ENCODE measurements at places on chromosomes 5 and 9.

DNA sequence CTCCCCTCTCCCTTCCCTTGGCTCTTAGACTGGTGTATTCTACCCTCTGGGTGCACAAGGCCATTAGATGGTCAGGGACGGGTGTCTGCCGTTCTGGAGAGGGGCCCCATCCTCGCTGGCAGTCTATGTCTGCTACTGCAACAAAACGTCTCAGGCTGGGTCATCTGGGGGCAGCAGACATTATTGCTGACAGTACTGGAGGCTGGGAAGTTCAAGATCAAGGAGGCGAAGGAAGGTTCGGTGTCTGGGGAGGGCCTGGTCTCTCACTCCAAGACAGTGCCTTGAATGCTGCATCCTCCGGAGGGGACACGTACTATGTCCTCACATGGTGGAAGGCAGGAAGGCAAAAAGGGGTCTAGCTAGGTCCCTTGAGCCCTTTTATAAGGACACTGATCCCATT is 93.4 kb upstream of the COL5A1 start:
- no peak for DNase-seq

DNA sequence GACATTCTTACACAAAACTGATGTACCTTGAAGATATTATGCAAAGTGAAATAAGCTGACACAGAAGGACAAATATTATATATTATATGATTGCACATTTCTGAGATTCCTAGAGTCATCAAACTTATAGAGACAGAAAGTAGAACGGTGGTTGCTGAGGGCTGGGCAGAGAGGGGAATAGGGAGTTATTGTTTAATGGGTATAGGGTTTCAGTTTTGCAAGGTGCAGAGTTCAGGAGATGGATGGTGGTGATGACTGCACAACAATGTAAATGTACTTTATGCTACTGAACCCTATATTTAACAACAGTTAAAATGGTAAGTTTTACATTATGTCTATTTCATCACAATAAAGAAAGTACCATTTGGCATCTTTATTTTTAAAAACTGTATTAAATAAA is 315.8 kb upstream of the POU5F2 start:
- DNase-seq = no peak

- DNase-seq = no peak
Measured at GRCh38 chr5:77893225-77893860, 117.2 kb upstream of the TBCA start.

DNA sequence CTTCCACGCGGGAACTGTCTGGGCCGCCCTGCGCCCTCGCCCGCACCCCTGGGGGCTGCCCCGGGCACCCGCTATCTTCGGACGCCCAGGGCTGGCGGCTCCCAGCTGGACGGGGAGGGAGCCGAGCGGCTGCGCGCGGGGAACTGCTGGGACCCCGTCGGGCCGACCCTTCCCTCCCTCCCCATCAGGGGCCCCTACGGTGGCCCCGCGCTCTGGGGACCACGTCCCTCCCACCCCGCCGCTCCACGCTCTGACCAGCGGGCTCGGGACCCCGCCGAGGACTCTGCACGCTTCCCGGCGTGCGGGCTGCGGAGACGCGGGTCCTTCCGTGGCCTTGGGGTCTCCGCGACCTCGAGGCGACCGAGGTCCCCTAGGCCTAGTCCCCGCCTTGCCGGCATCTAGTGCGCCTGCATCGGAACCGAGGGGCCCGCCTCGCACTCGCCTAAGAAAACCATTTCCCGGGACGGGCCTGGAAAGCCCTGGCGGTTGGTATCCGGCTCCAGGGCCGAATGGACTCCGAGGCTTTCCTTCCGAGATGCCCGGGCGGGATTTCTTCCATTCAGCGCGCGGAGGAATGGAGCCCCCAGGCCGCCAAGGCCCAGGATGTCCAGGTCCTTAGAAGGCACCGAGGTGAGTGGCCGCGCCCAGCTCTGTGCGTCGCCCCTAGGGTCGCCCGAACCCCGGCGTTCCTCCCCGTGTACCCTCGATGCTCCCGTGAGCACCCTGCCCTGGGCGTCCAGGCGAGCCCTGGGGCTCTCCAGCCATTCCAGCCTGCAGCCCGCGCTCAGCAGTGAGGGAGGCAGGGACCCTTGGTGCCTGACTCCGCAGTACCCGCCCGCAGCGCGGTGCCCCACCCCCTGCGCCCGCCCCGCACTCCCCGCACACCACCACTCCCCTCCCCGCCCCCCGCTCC is 705 bp upstream of the SLC6A3 start:
- DNase-seq = no peak

GRCh38 chr5:89374144-89374784 is 491.3 kb upstream of the MEF2C start:
- DNase-seq = no peak

GRCh38 chr5:66057239-66057638 is 86.9 kb upstream of the SREK1 start:
- no peak for DNase-seq

DNA sequence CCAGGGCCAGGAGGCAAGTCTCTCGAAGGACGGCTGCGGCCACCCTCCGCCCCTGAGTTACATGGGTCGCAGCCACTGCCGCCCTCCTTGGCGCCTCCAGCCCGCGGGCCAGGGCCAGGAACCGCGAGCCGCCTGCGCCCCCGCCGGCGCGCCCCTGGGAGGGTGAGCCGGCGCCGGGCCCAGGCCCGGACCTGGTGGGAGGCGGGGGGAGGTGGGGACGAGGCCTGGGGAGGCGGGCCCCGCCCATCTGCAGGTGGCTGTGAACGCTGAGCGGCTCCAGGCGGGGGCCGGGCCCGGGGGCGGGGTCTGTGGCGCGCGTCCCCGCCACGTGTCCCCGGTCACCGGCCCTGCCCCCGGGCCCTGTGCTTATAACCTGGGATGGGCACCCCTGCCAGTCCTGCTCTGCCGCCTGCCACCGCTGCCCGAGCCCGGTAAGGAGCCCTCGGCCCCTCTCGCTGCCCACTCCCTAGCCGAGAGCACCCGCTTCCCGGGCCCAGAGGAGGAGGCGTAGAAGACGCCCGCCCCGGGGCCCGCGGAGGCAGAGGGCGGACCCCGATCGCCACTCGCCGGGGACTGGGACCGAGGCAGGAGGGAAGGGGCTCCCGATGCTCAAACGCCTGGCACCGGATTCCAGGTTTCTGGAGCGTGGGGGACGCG is at the start of gene ASS1:
Gene ASS1 (plus strand): TSS at position 397 of the 657 bp plus-strand sequence. CDS start 7,268 bp downstream, outside the sequence.
- DNase-seq = no peak

DNA sequence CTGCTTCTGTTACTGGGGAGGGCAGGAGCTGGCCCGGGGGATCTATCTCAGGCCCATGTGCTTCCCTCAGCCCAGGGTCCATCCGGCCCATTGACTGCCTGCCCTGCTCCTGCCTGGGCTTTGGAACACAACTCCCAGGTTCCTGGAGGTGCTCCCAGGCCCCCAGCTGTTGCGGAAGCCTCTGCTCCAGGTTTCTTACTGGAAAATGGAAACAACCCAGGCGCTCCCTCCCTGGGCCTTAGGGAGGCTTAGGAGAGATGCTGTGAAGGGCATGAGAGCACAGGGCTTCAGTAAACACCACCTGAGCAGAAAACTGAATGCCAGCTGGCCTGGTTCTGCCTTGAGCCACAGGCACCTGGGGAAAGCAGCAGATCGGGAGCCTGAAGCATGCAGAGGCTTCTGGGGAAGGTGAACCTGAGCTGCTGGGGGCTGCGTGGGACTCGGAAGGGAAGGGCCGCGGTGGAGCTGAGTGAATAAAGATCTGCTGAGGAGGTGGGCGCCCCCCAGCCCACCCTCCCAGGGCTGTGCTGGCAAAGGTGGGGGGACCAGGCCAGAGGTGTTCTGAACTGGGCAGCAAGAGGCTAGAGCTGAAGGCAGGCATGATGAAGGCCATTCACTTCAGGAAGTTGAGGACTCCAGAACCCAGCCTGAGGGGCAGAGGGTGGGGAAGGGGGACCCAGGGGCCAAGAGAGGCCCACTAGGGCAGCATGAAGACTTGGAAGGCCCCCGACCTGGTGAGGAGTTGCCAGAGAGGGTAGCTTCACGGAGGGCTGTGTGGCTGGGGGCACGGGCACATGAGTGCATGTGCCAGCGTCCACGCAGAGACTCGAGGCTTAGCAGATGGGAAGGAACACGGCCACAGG is 64.8 kb downstream of the SHB start:
- DNase-seq = no peak

DNA sequence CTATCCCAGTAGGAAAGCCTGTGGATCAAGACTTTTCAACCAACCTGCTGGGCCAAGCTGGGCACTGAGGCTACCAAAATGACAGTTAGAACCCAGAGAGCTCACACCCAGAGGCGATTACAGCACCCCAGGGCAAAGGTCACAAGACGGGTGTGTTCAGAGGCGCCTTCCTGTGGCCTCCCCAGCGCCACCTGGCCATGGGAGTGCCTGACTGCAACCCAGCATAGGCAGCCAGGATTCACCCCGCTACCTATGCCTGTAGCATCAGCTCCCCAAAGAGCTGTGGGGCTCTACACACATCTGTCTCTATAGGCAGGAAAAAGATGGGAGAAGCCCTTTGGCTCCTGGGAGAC is 33.5 kb downstream of the PDGFRB start:
- no peak for DNase-seq

DNA sequence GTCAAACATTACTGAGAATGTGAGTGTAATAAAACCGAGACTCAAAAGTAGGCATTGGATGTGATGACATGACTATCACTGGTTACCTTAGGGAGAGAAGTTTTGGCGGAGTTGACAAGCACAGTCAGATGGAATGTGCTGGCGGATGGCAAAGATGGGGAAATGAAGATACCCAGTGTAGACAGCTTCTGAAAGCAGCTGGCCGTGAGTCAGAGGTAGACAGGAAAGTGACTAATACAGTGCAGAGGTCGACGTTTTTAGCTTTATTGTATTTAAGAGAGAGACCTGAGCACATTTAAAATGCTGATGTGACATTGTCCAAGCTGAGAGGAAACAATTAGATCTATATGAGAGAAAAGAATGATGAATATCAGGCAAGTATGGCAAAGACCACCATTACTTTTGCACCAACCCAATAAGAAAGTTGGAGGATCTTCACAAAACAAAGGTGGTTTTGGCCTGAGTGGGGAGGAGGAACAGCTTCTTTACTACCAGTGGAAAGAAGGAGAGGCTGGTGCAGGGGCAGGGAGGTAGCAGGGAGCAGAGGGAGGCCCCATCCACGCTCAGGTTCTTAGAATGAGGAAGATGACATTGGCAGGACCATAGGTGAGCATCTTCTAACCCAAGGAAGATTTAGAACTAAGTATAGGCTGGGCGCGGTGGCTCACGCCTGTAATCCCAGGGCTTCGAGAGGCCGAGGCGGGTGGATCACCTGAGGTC is 36.7 kb upstream of the KCNIP1 start:
- DNase-seq = no peak

DNA sequence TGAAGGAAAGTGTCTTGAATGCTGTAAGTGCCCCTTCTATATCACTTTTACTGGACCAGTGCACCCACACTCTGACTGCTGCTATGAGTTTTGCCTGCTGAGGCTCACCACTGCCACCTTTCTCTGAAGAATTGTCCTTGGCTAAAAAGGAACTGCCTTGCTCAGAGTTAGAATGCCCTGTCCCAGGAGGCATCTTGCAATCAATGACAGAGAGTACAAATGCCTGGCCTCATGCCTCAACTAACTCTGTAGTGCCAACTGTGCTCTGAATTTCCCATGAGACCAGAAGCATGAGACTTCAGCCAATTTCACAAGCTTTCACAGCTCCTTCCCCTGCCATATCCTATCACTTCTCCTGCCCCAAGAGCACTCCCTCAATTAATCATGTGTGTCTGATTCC is 569.7 kb downstream of the ZNF608 start:
- DNase-seq = no peak

- DNase-seq = no peak
Measured at GRCh38 chr5:67094476-67095300, 101.9 kb downstream of the CD180 start.

GRCh38 chr5:145540375-145540774 is 294.8 kb downstream of the PRELID2 start:
- no peak for DNase-seq

DNA sequence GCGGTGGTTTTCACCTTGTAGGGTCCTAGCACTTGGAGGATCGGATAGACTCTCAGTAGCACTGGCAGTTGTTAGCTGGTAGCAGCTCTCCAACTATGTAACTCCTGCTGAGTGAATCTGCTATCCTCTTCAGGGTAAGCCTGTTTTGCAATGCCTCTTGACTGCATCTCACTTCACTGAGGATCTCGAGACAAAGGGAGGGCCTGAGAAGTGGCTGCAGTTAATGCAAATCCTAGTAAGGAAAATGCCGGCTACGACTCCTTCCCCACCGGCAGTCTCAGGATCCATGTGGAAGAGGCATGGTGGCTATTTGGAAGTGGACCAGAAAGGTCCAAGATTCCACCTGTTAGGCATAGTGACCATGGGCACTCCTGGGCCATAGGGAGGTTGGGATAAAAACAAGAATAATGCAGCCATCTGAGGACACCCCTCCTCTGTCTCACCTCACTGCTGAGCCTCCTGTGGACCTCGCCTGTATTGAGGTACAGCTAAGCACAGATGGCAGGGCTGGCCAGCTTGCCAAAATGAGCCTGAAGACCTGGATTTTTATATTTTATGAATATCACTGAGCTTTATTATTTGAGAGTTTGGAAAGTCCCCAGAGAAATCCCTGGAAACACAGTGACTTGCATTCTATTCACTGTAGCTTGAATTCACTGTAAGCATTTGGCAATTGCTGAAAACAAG is 146.0 kb downstream of the LIFR start:
- DNase-seq = no peak

DNA sequence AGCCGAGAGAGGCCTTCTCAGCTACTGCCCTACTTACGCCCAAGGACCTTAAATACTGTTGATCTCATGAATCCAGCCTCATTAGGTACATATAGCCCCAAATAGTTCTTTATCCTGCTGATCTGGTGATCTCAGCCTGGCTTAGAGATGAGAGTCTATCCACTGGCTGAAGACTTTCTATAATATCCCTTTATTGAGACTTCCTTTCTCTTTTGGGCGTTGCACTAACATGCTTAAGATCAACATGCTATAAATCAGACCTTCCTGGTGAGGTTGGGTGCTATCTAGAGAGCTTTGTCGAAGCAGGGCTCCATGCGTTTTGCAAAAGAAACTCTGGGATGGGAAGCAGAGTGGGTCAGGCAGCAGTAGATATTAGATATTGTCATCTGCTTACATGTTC is 44.0 kb upstream of the AGXT2 start:
- no peak for DNase-seq

DNA sequence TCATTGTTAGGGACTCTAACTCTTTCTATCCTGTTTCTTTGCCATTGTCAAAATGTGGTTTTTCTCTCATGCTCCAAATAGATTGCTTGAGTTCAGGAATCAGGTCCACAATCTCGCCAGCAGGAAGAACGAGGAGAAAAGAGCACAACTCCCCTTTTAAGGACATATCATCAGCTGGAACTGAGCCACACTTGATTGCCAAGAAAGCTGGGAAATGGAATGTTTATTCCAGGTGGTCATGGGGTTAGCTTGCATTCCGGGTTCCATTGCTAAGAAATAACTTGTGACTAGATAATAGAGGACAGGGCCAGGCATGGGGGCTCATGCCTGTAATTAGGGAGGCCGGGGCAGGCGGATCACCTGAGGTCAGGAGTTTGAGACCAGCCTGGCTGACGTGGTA is 32.4 kb upstream of the C9orf57 start:
- no peak for DNase-seq

DNA sequence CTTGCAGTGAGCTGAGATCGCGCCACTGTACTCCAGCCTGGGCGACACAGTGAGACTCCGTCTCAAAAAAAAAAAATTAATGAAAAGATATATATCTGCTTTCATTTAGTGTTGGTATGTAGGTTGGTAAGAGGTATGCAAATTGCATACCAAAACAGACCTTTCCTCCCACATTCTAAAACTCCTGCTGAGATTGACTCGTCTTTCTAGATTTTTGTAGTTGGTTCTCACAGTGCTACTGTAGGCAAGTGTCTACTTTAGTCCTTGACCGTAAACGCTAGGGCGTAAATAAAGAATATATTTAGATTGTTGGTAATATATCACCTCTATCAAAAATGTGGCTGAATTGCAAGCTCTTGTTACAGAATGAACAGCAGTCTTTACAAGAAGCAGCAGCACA is 445.9 kb downstream of the CHSY3 start:
- DNase-seq = no peak

Measured in iPS DF 19.7 (cell line).